Cardiac septum (tissue), 1 donor: ENCODE measurements at places on chromosomes 16 and 17. TPM values are rescaled to one million over a fixed set of nuclear protein-coding genes. Genes with fewer than 3 reads are reported as not detected.
A peak's percentile ranks its signal among the peaks of the same experiment; 100 is the strongest.

Gene ASGR2
- total RNA-seq, result 0.24 TPM

Gene MPRIP
- total RNA-seq, result 554 TPM

DNA sequence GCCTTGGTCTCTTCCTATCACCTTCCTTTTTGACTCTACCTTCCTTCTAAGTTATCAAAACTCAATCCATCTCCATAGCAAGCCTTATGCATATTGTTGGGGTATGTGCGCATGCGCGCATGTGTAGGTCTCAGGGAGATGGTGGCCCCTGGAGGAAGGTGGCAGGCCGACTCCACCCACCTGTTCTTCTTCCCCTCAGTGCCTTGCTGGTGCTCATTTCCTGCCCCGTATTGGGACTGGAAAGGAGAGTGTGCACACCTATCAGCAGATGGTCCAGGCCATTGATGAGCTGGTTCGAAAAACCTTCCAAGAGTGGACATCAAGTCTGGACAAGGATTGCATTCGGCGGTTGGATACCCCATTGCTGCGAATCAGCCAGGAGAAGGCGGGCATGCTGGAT, 25.2 kb downstream of the DNAH2 start:
- DNase-seq, result no peak

DNA sequence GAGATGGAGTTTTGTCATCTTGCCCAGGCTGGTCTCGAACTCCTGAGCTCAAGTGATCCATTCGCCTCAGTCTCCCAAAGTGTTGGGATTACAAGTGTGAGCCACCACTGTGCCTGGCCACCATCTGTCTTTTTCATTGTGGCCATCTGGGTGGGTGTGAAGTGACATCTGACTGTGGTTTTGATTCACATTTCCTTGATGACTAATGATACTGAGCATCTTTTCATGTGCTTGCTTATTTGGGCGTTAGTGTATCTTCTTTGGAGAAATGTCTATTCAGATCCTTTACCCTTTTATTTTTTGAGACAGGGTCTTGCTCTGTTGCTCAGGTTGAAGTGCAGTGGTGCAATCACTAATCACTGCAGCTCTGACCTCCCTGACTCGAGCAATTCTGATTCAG, 53.9 kb upstream of the ERN1 start:
- DNase-seq, result no peak

Gene PNMT
- 10.9 TPM for total RNA-seq

- no peak for DNase-seq
Observed at GRCh38 chr17:2414446-2415064, 13.7 kb upstream of the MNT start.

Gene CES1
- 9.9 TPM for total RNA-seq

DNA sequence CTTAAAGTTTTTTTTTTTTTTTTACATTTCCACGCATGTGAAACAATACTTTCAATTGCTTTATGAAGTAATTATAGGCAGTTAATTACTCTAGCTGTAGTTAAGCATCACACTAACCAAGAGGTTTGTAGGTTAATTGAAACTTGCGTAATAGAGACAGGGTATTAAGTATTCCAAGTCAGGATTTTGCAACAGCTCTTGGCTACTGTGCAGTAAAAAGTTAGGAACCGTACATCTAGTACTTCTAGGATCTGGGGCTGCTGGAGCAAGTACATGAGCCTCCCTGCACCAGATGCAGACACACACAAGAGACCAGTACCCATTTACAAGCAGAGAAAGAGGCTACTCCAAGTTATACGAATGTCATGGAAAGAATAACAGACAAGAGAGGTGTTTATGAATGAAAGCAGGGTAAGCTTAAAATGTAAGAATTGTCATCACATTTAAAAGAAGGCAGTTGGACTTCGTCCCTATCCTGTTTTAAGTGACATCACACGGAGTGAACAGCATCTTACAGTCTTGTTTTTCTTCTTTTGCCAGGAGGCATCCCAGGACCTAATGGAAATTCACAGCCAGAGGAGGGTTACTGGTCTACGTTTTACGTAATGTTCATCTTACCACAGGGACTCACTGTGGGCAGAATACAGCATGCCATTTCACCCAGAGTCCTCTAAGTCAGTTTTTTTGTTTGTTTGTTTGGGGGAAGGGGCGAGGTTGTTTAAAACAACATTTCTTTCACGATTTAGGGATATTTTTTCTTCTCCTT, 379.6 kb upstream of the PSMD7 start:
- DNase-seq, result no peak

Gene PYDC1
- total RNA-seq, result not detected

DNA sequence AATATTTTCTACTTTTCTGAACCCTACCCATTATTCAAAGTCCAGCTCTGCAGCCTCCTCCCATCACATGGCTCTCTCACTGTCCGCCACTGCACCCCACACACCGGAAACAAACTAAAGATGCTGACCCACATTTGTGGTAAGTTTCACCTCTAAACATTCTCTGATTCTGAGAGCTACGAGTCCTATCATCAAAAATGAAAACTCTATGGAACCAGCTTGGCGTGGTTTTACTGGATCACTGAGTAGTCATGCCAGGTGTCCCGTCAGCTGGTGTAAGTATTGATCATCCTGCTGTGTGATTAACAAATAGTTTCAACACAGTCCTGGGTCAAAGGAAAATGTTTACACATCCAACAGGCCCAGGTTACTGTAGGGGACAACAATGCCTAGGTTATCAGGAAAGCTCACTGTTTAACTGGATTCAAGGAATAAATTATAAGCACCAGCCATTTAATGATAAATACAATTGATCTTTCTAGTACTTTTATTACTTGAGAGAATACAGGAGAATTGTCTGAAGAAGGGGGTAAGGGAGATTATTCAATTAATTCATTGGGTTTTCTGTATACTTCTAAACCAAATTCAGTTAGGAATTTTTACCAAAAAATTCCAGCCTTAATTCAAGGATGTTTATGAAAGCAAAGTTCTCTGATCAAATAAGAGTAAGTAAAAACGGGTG, 33.9 kb downstream of the CYTH1 start:
- no peak for DNase-seq

GRCh38 chr16:20846551-20846950, 40.2 kb downstream of the REXO5 start:
- no peak for DNase-seq

Gene WNT3
- total RNA-seq, result 0.89 TPM

Gene GJD3
- 2.6 TPM for total RNA-seq

GRCh38 chr16:55530316-55530856, 21.5 kb downstream of the LPCAT2 start:
- DNase-seq, result no peak

Gene PRR11
- 0.78 TPM for total RNA-seq

DNA sequence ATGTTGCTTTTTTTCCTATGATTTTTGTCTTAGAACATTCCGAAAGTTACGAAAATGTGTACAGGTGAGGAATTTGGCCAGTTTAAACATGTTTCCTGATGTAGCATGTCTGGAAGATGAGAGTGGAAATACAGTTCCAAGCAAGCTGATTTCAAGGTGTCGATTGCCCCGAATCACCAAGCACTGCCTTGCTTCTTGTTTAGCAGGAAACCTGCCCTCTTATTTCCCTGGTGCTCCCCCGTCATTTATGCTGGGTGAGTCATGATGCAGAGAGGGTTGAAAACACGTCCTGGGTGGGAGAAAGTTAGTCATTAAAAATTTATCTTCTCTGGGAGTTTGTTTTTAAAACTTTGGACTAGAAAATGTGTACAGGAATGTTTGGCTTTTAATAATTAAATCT, 608.6 kb upstream of the EEF2KMT start:
- DNase-seq, result no peak

GRCh38 chr17:13054666-13055065, 36.8 kb upstream of the ELAC2 start:
- DNase-seq, result no peak

DNA sequence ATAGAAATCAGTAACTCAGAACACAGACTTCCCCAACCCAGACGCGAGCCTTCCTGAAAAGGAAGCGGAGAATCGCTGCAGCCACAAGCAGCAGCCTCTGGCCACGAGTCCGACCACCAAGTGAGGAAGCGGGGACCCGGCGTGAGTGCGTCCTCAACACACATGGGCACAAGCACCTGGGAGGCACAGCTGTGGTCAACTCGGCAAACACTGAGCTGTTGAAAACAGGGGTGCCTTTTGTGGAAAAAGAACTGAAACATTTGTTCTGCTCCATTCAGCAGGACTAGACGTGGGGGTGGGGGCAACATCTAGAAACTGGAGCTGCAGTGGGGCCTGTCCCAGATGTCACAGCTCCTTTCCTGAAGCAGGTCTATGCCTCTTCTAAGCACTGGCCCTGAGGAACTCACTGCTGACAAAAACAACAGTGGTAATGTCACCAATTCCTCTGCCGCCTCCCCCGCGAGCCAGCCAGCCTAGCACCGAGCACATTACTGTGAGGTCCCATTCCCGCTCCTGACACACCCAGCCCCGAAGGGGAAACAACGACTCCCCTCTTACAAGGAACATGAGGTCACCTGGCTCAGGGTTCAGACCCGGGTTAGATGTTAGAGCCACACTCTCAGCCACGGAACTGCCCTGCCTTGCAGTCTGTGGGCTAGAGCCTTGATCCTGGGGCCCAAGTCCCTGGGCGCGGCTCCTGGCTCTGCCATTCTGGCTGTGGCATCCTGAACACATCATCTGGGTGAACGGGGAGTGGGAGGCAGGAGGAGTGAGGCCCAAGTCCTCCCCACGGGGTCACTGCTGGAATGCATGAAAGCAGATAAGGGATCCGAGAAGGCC, 29.0 kb downstream of the KDM8 start:
- DNase-seq, result peak; percentile 66

- no peak for DNase-seq
Observed at GRCh38 chr16:81532491-81533174, 88.0 kb downstream of the CMIP start.

GRCh38 chr17:82838386-82839063, 1.3 kb downstream of the ZNF750 start:
- DNase-seq, result no peak

Gene TM4SF5
- not detected for total RNA-seq

Gene PRAC2
- total RNA-seq, result not detected

GRCh38 chr17:60393840-60394723, 2.1 kb upstream of the USP32 start:
- no peak for DNase-seq

DNA sequence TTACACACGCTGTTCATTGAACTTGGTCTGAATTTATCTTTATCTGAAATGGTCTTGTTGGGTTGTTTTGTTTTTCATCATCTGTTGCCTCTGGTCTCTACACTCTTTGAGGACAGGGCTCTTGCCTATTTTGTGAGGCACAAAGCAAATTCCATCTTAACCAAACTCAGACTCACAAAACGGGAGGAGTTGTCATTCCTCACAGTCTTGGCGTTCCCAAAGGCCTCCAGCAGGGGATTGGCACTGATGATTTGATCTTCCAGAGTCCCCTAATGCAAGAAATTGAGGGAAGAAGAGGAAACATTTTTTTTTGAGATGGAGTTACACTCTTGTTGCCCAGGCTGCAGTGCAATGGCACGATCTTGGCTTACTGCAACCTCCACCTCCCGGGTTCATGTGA, 8.7 kb downstream of the MYH3 start:
- no peak for DNase-seq

- DNase-seq, result no peak
Observed at GRCh38 chr17:45091778-45092425, 30.8 kb downstream of the NMT1 start.

DNA sequence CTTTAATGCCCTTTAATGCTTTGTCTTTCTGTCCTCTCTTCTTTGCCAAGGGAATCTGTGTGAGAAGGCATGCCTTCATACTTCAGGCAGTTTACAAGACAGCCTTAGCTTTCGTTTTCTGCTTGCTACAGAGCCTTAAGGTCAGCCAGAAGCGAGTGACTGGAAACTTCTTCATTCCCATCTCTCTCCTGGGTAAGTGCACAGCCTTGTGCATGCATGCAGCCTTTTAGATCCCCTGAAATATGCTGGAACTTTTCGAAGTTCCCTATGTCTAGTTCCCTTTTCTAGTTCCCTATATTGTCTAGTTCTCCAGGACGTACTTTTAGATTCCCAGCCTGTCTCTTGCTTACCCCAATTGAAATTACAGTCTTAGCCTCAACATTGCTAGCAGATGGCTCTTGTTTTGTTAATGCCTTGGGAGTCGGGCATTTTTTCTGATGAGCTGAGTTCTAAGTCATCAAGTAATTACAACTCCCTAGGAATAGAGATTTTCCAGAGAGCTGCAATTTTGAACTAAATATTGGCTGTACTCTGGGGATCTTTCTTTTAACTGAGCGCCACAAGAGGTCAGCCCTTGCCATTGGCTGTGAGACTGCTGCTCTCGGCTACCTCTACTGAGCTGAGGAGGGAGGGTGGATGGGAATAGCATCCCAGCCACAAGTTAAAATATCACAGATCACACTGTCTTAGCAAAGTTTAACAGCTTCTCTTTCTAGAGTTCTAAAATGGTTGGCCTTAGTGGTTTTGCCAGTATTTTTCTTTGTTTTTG, 22.7 kb upstream of the PPM1D start:
- no peak for DNase-seq

DNA sequence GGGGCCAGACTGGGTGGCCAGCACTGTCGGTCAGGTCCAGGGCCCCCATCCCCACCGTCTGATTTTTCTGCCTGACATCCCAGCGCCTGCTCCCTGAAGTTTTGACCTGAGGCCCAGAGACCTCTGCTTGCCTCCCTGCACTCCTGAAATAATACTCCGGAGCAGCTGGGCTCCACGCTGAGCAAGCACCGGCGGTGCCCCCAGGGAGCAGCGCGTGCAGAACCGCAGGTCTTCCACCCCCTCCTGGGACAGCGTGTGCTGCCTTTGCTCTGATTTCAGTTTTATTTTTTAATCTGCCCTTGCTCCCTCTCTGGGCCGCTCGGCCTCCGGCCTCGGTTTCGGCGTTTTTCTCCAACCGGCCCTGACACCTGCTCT, 132.4 kb upstream of the GSE1 start:
- DNase-seq, result no peak

Gene SMIM36
- not detected for total RNA-seq

DNA sequence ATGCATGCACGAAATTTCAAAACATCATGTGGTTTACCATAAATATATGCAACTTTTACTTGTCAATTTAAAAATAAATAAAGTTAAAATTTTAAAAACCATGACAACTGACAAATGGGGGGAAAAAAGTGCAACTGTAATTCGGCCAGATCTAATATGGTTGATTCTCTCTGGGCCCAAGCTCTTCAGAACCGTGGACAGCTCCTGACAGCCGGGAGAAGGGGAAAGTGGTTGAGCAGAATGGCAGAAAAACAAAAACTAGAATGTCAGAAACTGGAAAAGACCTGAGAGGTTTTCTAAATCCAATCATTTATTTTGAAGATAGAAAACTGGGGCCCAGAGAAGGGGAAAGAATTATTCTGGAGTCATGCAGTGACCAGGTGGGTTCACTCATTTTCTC, 126.6 kb downstream of the TMEM132E start:
- DNase-seq, result no peak

Gene GAS2L2
- total RNA-seq, result 0.08 TPM

DNA sequence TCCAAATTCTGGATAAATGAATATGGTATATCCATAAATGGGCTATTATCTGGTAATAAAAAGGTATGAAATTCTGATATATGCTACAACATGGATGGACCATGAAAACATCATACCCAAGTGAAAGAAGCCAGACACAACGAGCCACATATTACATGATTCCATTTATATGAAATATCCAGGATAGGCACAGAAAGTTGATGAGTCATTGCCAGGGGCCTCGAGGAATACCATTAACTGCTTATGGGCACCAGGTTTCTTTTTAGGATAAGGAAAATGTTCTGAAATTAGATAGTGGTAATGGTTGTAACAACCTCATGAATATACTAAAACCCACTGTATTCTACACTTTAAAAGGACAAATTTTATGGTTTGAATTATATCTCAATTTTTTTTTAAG, 123.2 kb downstream of the PITPNC1 start:
- no peak for DNase-seq
